Stimulated activated CD8-positive, alpha-beta memory T cell treated with anti-CD3 and anti-CD28 coated beads, Interleukin-12 subunit alpha, Interleukin-12 subunit beta, amount 100 ng/mL, for 1 hour (primary cell): ENCODE measurements at places on chromosomes 3 and 15.
A peak's percentile ranks its signal among the peaks of the same experiment; 100 is the strongest.

- DNase-seq = peak; percentile 61
Measured at GRCh38 chr15:101206176-101206591, 45.7 kb downstream of the CHSY1 start.

DNA sequence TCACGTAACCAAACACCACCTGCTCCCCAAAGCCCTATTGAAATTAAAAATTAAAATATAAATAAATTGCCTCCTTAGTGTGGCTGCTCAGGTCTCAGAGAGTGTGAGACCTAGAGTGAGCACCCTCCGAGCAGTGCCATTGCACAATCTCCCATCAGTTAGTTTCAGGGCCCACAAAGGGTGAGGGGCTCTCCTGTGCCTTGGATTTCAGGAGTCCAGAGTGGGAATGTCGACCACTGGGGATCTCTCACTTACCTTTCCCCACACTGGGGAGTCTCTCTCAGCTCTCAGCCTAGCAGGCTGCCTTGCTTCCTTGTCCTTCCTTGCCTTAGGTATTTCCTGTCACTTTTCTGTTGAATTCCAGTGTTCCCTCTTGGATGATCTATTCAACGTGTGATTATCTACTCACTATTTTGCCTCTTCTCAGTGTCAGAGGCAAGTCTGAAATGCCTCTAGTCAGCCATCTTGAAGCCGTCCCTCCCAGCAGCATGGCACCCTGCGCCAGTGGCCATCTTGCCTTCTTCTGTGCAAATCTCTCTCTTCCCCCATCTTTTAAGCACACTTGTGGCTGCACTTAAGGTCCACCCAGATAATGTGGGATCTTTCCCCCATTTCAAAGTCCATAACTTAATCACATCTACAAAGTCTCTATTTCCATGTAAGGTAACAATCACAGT, 119.3 kb downstream of the LRRK1 start:
- no peak for DNase-seq

- DNase-seq = no peak
Measured at GRCh38 chr3:46864061-46864881, 1.0 kb upstream of the MYL3 start.

- DNase-seq = no peak
Measured at GRCh38 chr15:29141308-29142128, 128.1 kb downstream of the NSMCE3 start.

GRCh38 chr3:175486255-175486654, 627.1 kb downstream of the NAALADL2 start:
- DNase-seq = no peak

- no peak for DNase-seq
Measured at GRCh38 chr3:111936967-111937366, 41.9 kb upstream of the ABHD10 start.

DNA sequence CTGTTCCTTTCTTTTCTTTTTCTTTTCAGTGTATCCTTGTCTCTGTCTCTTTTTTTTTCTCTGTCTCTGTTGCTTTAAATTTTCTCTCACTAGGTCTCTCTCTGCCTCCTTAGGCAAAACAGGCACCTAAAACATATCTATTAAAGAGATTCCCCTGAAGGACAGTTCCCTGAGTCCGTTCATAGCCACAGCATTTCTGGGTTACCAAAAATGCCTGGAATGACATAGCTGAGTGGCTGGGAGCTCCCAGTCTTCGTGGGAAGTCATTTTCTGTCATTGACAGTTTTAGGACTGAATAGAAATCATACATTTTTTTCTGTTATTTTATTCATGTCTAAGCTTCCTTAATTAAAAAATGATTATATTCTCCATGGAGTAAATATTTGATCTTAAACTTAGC, 323.8 kb upstream of the AZI2 start:
- DNase-seq = no peak

DNA sequence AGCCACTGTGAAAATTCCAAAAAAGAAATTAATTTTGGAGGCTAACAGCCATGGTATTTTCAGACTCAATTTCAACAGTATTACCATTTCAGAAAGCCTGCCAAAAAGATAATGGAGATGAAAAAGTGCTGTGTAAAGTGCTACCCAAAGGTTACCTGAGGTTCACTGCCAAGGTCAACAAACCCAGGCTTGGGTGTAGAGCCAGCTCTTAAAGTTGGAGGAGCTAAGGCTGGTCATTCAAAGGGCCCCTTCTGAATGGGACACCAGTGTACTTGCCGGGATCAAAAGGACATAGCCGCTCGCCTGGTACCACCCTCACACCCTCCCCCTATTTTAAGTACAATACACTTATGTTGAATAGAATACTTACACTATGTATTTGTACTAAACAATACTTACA, 64.5 kb downstream of the ETV5 start:
- DNase-seq = no peak

DNA sequence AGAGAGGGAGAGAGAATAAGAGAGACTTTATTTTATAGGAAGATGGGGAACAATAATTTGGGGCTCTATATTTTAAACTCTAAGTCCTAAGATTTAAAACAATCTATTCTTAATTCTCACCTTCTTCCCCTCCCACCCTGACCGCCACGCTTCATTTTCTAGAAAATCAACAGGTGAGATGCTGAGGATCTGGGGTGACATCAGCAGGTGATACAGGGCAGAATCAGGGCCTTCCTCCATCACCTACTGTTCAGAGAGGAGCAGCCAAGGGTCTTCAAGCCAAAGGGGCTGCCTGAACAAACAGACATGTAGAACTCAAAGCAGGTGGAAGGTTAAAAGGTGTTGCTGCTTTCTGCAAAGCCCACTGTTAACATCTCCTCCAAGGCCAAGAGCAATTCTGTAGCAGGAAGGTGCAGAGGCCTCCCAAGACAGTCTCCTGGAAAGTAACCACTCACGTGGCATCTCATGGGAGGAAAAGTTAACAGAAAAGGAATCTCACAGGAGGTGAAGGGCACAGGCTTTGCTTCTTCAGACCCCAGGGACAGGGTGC, 183.6 kb upstream of the TLE3 start:
- no peak for DNase-seq
